ENCODE measurements at places on chromosomes 13 and 19.
A peak's percentile ranks its signal among the peaks of the same experiment; 100 is the strongest.

DNA sequence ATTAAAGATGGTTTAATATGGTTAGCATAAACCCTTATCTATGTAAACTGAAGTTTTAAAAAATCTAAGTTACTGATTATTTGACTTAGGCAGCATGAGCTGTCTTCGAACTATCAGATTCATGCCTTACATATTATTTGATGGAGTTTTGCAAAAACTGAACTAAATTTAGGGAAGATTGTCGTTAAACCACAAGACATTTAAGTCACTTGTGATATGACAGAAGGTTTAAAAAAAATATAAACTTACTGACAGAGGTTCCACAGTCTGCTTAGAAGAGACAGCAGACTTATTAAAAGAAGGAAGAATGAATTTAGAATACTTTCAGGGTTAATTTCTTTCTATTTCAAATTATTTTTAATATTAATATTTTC lies 110.9 kb upstream of the FRY start:
- DNase-seq, result no peak

DNA sequence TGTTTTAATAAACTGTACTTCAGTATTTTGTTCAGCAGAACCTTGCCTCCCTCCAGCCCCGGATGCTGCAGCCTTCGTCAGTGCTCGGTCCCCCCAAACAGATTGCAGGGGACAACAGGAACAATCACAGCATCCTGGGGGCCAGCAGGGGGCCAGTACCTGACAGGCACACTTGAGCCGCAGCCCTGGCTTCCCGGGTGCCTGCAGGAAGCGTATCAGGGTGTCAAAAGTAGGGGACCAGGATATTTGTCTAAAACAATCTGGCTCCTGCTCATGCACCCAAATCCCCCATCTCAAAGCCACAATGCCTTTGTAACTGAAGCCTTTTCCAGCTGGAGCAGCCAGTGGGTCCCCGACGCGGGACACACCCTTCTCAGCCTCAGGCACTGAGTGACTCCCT lies 167.5 kb upstream of the TSHZ3 start:
- DNase-seq, result no peak

DNA sequence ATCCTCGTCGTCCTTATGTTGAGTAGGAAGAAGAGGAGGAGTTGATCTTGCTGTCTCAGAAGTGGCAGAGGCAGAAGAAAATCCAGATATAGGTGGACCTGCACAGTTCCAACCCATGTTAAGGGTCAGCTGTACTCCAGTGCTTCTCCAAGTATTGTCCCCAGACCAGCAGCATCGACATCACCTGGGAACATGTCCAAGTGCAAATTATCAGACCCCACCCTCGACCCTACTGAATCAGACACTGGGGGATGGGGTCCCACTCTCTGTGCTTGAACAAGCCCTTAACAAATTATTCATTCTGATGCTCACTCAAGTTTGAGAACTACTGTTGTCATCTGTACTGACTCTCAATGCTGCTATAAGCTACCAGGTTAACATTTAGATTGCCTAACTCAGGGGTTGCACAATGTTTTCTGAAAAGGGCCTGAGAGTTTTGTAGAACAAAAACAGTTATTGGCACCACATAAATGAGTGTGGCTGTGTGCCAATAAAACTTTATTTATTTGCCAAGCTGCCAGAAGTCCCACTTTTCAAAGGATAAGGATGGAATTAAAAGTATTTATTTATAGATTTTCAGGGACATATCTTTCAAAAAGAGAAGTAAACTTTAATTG lies 226.7 kb upstream of the IPO5 start:
- DNase-seq, result no peak

DNA sequence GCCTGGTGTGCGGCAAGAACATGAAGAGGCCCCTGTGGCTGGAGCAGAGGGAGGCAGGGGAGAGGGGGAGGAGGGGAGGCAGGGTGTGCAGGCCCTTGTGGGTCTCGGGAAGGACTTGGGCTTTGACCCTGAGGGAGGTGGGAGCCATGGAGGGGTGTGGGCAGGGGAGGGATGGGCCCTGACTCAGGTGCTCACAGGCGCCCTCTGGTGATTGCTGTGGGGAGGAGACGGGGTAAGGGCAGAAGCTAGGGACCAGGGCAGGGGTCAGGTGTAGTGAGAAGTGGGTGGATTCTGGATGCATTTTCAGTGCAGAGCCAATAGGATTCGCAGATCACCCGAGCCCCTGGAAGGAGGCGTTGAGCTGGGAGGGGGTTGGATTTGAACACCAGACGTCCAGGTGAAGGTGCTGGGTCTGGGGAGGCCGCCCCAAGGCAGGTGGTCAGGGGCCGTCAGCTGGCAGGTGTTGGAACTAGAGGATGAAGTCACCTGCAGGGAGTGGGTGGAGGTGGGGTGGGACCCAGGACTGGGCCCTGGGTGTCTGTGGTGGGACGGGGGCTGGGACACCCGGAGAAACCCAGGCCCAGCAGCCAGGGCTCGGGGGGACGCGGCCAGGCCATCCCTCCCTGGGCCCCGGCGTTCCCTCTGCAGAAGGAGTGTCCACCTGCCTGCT lies 185.4 kb downstream of the KDM4B start:
- DNase-seq, result no peak

- DNase-seq, result no peak
Measured at GRCh38 chr13:95121516-95121915, 179.7 kb downstream of the ABCC4 start.

GRCh38 chr19:13210941-13211340 lies 60.7 kb downstream of the IER2 start:
- no peak for DNase-seq

DNA sequence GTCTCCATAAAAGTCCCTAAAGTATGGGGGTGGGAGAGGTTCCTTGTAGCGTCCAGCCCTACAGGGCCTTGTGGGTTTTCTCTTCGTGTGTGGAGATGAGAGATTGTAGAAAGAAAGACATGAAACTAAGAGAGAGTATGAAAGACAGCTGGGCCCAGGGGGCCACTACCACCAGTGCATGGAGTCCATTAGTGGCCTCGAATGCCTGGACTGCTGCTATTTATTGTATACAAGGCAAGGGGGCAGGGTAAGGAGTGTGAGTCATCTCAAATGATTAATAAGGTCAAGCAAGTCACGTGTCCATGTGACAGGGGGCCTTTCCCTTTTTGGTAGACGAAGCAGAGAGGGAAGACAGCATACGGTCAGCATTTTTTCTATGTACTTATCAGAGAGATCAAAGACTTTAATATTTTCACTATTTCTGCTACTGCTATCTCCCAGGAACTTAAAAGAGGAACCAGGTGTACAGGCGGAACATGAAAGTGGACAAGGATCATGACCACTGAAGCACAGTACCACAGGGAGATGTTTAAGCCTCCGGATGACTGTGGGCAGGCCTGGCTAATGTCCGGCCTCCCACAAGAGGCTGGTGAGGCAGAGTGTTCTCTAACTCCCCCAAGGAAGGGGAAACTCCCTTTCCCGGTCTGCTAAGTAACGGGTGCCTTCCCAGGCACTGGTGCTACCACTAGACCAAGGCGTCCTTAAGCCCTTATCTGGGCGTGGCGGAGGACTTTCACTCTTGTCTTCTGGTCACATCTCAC lies 25.5 kb downstream of the FGF21 start:
- no peak for DNase-seq

DNA sequence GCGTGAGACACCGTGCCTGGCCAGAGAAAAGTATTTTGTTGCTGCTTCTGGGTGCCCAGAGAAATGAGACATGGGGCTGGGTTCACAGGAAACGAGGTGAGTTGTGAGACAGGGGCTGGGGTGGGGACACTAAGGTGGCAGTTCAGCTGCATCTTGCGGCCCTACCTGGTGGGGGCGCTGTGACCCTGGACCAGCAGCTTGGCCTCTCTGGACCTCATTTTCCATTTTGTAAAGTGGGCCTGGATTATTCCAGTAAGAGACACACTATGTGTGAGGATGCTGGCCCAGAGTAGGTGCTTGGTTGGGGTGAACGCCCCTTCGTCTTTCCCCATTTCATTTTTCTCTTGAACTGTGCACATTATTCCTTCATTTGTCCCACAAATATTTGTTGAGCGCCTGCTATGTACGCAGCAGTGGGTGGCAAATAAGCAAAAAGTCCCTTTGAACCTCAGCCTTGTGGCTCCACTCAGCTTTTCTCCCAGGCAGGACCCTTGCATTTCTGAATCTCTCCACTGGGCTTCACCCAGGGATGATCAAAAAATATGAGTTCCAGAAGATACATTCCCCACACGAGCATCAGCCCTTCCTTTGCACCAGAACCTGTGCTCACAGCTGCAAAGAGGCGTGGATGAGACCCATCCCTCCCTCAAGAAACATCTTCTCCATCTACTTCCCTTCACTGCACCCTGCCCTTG lies 26.6 kb upstream of the OR10H1 start:
- no peak for DNase-seq

GRCh38 chr13:21077076-21077787 lies 15.8 kb upstream of the LATS2 start:
- no peak for DNase-seq

DNA sequence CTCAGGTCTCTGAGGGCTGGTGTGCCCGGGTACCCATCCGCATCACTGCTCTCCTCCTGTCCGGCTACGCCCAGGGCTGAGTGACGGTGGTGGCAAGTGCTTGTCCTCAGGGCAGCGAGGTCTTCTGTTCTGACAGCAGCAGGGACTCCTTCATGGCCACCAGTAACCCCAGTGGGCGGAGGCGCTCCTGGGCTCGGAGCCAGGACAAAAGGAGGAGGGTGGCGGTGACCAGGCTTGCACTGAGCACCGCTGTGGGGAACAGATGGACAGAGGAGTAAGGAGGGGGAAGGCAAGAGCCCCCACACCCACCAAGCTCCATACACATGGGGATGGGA lies 5.8 kb downstream of the CD320 start:
- DNase-seq, result no peak

DNA sequence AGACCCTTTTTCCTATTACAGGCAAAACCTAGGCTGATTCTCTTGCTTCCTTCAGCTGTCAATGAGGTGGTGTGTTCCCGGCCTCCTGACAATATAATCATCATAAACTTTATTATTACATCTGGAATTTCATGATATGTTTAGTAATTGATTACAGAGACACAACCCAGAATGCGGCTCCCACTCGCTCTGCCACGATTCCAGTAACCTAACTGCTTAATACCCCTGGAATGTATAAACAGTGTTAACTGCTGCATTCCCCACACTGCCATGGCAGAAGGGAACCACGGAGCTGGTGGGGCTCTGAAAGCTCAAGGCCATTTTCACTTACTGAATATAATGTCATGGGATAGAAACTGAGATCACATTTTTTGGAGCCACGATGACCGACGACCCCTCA lies 17.1 kb downstream of the TSHZ3 start:
- DNase-seq, result no peak

DNA sequence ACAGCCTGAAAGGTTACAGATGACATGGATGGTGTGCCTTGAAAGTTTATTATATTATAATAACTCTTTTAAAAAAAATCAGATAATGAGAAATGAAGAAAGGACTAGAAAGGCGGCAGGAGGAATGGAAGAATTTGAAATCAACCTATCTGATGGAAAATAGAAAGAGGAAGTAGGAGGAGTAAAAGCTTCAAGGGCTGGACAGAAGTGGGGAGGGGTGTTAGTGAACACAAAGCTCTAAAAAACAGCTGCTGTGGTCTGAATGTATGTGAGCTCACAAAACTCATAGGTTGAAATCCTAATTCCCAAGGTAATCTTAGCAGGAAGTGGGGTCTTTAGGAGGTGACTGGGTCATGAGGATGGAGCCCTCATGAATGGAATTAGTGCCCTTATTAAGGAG lies 19.5 kb downstream of the CCDC70 start:
- no peak for DNase-seq

GRCh38 chr13:109712124-109712722 lies 74.2 kb downstream of the IRS2 start:
- DNase-seq, result no peak

DNA sequence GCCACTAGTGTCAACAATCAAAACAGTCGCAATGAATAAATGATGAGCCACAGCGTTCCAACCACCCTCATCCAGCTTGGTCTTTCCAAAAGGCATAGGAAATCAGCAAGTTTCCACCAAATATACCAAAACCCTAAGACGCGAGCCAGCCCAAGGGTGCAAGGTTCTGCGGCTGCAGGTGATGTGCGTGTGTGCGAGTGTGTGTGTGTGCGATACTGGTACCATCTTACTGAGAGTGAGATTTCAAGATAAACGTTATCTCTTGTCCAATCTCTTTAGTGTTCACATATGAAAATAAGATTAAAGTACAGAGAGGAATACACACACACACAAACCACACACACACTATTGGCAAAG lies 895 bp upstream of the TRPC4 start:
- DNase-seq, result no peak

DNA sequence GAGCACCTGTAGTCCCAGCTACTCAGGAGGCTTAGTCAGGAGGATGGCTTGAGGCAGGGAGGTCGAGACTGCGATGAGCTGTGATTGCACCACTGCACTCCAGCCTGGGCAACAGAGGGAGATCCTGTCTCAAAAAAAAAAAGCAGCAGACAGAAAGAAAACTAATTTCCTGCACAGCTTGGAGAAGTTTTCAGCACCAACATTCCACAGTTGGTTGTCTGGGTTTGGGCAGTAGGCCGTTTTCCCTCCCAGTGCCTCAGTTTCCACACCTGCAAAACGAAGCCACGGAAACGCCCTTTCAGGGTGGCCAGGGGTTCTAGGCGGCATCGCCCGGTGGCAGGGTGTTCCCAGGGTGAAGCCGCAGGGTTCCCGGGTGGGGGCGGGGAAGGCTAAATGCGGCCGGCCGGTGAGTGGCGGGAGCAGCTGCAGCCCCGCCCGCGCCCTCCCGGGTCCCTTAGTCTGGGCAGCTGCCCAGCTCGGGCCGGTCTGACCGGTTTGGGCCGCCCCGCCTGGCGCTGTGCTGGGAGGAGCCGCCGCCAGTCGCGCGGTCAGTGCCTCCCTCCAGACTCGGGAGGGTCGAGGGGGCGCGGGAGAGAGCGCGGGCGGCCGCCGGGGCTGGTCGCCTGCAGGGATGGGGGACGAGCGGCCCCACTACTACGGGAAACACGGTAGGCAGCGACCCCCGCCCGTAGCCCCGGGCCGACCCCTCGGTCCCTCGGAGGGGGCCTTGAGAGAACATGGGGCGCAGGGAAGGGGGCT lies at the start of gene SLC44A2:
Gene SLC44A2, plus strand, starts transcription at position 551 of the 759 bp plus-strand sequence. Its CDS starts 81 bp downstream, at position 632.
- DNase-seq, result no peak

DNA sequence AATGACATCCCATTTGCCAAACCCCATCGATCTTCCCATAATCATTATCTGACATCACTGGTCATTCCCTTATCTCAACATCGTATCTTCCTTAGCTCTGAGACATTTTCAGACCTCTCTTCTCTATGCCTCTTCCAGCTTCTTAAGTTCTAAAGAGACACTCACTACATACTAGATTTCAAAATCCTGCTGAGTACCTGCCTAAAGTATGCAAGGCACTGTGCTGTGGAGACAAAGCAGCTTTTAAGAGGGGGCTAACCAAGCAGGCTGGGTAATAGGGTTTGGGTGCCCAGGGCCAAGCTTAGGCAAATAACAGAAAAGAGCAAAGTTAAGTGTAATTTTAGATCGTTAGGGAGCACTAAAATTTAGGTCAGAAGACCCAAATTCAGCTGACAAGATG lies 3.4 kb upstream of the POMP start:
- DNase-seq, result no peak

- peak; percentile 49 for DNase-seq
Measured at GRCh38 chr19:40797963-40798682, 868 bp upstream of the EGLN2 start.
